ENCODE measurements at places on chromosomes 1 and 21.

DNA sequence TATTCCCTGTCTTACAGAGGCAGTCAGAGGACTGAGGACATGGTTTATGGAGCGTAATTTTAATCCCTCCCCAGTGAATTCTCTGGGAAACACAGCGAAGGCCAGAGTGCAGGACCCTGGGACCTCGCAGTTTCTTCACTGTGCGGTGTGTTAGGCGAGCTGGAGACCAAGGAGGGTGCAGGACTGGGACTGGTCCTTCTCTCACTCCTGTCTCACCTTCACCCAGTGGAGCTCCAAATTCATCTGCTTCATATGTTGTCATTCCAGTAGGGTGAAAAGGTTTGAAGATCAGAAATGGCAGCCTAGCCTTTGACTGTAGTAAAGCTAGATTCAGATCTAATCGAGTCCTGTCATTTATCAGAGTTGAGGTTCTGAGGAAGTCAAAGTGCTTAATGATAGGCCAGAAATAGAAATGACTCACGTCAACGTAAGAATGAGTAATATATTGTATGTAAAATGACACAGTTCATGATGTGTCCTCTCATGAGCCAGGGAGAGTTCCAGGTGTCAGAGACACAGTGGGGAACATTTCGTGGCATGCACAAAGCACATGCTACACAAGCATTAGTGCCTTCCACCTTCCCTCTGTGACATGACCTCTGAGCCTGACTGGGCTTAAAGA lies 647.5 kb downstream of the SMYD3 start:
- DNase-seq = no peak

- no peak for DNase-seq
Observed at GRCh38 chr1:59733443-59734141, 81.2 kb upstream of the HOOK1 start.

DNA sequence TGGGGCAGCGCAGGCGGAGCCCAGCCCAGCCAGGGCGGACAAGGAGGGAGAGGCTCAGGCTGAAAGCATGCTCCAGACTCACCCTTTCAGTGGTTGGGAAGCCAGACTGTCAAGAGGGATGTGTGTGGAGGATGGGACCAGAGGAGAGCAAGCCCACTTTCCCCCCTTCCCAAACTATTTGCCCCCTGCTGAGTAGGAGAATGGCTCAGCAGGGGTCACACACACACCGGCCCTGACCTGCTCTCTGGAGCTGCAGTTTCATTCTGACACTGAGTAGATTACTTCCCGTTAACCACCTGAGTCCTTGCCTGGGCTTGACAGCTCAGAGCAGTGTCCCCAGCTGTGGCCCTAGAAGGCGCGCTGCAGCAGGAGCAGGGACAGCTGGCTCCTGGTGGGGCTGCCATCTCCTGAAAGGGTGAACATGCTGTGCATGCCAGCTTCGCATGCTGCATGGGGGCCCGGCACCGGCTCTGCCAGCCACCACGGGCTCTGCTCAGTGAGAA lies 51.6 kb upstream of the CNTN2 start:
- no peak for DNase-seq

- DNase-seq = no peak
Observed at GRCh38 chr1:96515925-96516324, 205.7 kb upstream of the PTBP2 start.

DNA sequence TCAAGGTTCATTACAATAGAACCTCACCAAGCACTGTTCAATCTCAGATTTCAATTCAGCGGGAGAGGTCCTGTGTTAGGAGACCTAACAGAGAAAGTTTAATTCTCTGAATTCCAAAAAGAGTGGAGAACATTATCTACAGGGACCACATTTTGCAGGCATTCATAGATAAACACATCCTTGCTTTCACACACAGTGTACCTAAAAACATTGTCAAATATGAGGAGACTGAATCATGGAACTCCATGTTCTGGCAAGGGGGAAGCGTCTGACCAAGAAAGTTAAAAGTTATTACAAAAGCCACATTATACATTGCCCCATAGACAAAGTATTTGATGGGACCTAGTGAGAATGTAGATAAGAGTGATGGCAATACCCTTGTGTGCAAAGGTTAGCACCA lies 21.1 kb upstream of the PPP1R15B start:
- DNase-seq = no peak

GRCh38 chr1:84298684-84299535 lies 2.6 kb upstream of the SAMD13 start:
- DNase-seq = peak; percentile 50

GRCh38 chr1:108657356-108658080 lies 3.4 kb downstream of the HENMT1 start:
- no peak for DNase-seq

- DNase-seq = no peak
Observed at GRCh38 chr1:241817956-241818612, 29.9 kb upstream of the EXO1 start.

All from activated T-cell treated with anti-CD3 and anti-CD28 coated beads, Interleukin-2, amount 50 U/mL, for 1 hour (primary cell).